Mesendoderm (in vitro differentiated cells): ENCODE measurements at places on chromosomes 3 and 15.

- no peak for DNase-seq
Observed at GRCh38 chr15:35351059-35351458, 194.9 kb downstream of the DPH6 start.

GRCh38 chr3:47432673-47433072 is 43.1 kb downstream of the SCAP start:
- no peak for DNase-seq

DNA sequence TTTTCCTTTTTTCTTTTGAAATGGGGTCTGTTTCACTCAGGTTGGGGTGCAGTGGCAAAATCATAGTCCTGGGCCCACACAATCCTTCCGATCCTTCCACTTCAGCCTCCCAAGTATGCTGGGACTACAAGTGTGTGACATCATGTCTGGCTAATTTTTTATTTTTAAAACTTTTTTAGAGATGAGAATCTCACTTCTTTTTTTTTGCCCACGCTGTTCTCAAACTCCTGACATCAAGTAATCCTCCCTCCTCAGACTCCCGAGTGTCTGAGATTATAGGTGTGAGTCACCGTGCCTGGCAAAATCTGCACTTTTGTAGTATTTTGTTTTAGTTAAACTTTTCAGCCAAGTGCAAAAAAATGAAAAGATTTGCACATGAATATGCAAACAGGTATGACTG is 171.0 kb downstream of the FNDC3B start:
- DNase-seq, result no peak

DNA sequence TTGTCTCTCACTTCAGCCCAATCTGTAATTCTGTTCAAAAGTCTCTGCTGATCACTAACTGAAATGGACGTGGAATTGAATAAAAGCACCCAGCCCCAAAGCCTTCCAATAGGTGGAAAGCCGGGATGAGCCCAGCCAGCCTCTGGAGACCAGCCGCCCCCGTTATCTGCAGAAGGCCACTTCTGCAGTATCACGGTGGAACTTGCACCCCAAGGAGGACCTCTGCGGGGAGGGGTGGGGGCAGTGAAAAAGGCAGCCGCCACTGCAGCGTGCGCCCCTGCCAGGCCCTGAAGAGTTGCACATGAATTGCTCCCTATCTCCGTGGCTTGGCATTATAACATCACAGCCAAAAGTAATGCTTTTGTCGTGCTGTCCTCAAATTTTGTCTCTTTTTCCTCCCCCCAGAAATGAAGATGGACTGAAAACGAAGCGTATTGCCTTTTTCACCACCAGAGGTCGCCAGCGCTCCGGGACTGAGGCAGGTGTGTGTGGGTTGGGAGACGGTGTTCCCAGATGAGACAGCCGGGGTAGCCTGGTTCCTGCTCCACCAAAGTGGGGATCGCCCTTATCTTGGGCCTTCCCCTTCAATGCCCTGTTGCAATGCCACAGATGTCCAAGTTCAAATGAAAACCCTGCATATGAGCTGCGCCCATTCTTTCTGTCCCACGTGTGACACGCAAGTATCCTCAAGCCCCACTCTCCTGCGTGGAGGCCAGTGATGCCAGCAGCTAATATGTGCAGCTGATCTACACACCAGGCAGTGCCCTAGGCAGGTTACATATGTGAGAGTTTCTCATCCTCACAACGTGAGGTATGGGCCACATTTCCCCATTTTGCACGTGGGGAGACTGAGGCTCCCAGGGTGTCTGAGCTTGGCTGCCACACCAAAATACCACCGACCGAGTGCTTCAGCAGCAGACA is 96.0 kb downstream of the LRRK1 start:
- peak; percentile 72 for DNase-seq

DNA sequence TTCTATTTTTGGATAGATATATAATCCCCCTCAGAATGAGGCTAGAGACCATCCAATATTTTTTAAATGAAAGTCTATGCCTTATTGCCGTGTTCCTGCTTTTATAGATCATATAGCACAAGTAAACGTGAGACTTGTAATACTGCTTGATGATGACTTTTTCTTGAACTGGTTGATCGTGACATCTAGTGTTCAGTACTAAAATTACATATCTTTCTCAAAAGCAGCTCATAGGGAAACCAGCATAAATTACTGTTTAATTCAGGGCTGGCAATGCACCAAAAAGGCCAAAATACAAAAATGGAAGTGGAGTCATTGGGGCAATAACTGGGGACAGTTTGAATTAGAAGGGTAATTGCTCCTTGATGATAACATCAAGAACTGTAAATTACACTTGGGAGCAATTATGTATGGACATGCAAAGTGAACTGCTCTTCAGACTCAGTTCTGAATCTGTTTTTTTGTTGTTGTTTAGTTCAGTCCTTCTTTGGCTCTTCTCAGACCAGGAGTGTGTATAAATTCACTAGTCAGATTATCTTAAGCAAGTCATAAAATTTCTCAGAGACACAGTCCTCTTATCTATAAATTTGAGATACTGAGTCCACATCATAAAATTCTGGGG is 325.3 kb downstream of the THSD4 start:
- DNase-seq, result peak; percentile 52

GRCh38 chr3:54965746-54966145 is 37.9 kb upstream of the LRTM1 start:
- DNase-seq, result peak; percentile 50

DNA sequence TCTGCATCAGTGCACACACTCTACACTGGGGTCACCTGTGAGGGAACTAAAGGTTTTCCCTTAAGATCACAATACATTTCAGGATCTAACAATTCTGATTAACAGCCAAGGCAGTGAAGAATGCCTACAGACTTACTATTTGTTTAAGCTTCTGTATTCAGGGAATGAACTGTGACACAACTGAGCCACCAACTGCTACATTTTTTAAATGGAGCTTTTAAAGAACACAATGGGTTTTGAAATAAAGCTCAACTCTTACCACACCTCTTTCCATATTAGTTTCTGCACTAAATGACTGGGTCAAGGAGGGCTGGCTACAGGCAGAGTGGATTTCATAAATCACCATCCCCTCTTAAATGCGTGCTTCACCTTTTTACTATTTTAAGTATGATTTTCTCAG is 100.2 kb downstream of the TMCC1 start:
- DNase-seq, result no peak

DNA sequence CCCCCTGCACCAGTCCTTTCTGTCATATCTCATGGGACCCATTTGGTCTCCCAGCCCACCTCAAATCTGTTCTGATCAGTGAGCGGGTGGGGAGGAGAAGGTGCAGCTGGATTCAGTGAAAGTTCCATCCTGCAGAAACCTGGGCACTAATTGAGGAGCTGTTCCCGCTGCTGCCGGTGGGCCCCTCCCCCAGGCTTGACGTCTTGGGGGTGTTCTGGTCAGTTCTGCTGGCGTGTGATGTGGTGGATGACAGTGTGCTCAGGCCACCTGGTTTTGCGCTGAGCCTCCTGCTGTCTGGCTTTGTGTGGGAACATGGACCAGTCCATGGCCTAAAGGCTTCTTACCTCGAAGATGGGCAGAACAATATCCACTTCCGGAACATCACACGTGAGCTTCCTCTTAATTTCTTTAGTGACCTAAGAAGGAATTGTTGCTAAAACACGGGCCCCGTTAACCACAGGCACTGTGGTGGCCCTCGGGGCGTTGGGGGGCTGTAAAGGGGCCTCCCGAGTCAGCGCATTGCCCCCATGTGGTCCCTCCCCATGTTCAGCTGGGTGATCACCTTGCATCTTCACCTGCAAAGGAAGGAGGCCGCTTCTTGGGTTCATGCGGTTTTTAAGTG is 59.7 kb downstream of the RGMA start:
- DNase-seq, result no peak

- no peak for DNase-seq
Observed at GRCh38 chr3:122916580-122916979, 111.0 kb downstream of the SEMA5B start.

DNA sequence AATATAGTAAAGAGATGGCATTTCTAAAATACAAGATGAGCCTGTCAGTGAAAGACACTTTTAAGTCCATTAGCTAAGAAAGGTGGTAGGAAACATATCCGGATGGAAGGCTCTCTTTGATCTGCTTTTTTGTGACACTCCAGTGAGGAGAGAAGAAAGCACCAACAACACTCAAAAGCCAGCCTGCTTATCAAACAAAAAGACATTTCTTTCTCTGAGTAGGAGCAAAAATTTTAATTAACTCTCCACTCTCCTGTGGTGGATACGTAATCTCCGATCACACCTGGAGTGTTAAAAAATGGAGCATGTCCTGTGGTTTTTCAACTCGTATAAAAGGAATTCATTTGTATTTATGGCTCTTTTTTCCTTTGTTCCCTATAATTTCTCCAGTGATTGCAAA is 65.3 kb downstream of the OXNAD1 start:
- DNase-seq, result peak; percentile 29

GRCh38 chr15:91975241-91975978 is 121.9 kb downstream of the SLCO3A1 start:
- DNase-seq, result peak; percentile 35

- no peak for DNase-seq
Observed at GRCh38 chr3:19907523-19907922, 26.5 kb downstream of the EFHB start.

DNA sequence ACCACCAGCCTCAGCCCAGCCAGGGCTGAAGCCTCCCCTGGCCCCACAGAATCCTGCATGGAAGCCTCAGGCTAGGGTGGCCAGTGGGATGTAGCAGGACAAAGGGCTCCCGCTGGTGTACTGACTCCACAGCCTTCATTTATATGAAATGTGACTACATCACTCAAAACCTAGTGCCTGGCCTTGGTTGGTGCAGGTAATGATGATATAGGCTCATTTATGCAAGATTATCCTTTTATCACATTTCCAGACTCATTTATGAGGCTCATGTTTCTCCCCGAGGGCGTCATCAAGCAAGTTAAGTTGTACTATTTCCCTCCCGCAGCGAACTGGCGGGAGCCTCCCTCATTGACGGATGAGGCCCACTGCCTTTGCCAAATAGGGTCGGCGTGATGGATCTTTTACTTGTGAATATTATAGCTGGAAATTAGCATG is 179.1 kb upstream of the SMAD3 start:
- DNase-seq, result no peak

DNA sequence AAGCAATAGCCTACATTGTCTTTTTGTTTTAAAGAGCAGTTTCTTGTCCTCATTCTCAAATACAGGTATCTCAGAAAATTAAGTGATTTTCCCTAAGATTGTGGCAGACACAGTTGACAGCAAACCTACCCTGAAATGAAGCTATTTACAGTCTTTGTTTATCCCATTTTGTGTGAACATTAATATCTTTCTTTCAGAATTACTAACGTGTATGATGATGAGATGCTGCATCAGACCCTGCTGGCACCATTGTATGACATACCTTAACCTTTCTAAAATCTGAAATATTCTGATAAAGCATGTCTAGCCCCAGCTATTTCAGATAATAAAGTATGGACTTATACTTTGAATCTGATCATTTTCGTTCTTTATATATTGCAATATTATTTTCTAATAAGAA is 185.9 kb downstream of the RSRC1 start:
- no peak for DNase-seq

GRCh38 chr15:93253681-93254080 is 164.7 kb upstream of the RGMA start:
- DNase-seq, result no peak

GRCh38 chr3:25481386-25481785 is 53.3 kb downstream of the RARB start:
- no peak for DNase-seq

DNA sequence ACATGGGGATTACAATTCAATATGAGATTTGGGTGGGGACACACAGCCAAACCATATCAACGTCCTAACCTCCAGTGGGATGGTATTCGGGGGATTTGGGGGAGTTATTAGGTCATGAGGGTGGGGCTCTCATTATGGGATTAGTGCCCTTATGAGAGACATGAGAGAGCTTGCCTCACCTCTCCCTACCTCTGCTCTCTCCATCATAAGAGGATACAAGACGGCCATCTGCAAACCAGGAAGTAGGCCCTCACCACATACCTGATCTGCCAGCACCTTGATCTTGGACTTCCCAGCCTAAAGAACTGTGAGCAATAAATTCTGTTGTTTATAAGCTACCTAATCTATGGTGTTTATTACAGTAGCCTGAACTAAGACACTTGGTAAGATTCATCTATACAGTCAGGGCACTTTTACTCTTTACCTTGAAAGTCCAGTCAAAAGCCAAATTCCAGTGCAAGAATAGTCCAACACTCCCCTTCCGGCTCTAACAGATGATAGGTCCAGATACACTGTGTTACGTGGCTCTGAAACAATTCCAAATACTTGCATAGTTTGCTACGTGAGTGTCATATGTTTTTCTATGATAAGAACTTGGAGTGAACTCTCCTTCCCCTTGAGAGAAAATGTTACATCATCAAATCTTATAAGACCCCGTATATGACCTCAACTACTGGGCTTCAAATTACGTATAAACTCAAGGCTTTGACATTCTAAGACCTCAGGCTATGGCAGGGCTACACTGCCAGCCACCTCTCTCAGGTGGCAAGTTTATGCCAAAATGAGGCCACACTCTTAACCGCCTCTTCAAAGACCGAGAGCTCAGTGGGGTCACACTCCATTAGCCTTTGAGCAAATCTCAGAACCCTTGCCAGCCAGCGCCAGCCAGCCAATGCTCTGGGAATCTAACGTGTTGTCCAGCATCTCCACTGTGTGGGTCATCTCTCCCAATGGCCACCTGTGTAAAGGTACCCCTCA is 129.9 kb downstream of the XXYLT1 start:
- no peak for DNase-seq

DNA sequence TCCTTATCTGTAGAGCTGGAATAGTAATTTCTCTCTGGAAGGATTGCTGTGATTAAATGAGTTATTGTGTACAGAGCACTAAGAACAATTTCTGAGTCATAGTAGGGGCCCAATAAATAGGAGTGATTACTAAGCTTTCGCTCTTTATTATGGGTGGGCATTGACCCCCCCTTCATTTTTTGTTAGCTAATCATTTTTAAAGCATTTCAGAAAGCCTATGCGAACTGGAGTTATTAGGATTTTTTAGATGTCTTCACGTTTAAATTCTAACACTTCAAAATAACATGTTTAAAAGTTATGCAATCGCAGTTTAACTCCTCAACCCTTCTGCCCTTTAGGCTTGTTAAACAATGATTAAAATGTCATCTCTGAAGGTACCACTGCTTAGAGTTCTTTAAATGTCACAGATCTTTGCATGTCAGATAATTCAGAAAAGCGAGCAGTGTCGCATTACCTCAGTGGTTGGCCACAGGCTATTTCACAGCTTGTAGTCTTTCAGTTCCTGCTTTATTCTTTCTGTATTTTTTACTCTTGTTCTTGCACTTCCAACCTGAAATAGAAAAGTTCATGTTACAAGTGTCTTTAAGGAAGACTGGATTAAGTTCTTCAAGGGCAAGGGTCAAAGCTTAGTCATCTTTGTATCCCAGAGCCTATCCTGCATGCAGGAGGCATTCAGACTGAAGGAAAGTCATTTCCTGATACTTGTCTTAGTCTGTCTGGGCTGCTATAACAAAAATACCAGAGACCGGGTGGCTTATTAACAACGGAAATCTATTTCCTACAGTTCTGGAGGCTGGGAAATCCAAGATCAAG is 102.9 kb downstream of the FNDC3B start:
- peak; percentile 72 for DNase-seq

DNA sequence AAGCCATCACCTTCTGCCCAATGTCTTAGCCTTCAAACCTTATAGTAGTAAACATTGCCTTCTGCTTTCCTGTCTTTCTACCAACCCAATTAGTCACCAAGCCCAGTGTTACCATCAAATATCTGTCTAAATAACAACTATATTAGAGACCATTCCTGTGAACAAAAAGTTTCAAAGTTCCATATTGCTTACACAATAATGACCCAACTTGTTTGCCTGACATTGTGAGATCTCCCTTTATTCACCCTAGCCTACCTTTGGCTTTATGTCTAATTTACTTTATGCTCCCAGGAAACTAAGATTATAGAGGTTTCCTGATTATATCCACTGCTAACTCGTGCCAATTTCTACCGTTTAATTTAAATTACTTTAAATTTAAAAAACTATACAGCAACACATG is 26.0 kb upstream of the KCNAB1 start:
- no peak for DNase-seq
